ENCODE measurements at places on chromosomes 5 and 9. TPM values are rescaled to one million over a fixed set of nuclear protein-coding genes. Genes with fewer than 3 reads are reported as not detected.

Gene DDX4
- 0.18 TPM for total RNA-seq

Gene CDHR2
- total RNA-seq = 0.13 TPM

Gene GNAQ
- 24.8 TPM for total RNA-seq

Gene GABRA6
- total RNA-seq = not detected

Gene COMMD10
- 16.7 TPM for total RNA-seq

Gene NOXA1
- 0.62 TPM for total RNA-seq

Gene RAD1
- 18.2 TPM for total RNA-seq

Gene C5orf47
- 0.17 TPM for total RNA-seq

Gene ADAMTSL1
- total RNA-seq = 0.57 TPM

Gene MARVELD2
- 0.19 TPM for total RNA-seq

Gene F2RL2
- total RNA-seq = not detected

Gene ADRB2
- total RNA-seq = 4.8 TPM

Gene GPR150
- not detected for total RNA-seq

Gene C9orf153
- 0.36 TPM for total RNA-seq

Gene SPARC
- total RNA-seq = 687 TPM

Gene CDH10
- total RNA-seq = not detected

Gene IFNK
- not detected for total RNA-seq

Gene DEPDC1B
- total RNA-seq = 0.15 TPM

Gene CCDC152
- 0.54 TPM for total RNA-seq

Gene SAXO1
- 0.08 TPM for total RNA-seq

Gene FOXD4L4
- total RNA-seq = not detected

Gene DAB2IP
- 33.4 TPM for total RNA-seq

Gene NIM1K
- total RNA-seq = 0.24 TPM

Gene IFNA2
- not detected for total RNA-seq

Gene AJM1
- 1.3 TPM for total RNA-seq

Gene PPP3R2
- total RNA-seq = not detected

Gene JADE2
- 14.3 TPM for total RNA-seq

Gene CD72
- total RNA-seq = 0.71 TPM

Gene BARX1
- not detected for total RNA-seq

Gene DDX41
- total RNA-seq = 39.5 TPM

Measured in psoas muscle (tissue), 8 donors.